ENCODE measurements at places on chromosomes 4 and X. TPM values are rescaled to one million over a fixed set of nuclear protein-coding genes. Genes with fewer than 3 reads are reported as not detected.

GRCh38 chr4:112726041-112726440, 89.1 kb downstream of the LARP7 start:
- no peak for DNase-seq

DNA sequence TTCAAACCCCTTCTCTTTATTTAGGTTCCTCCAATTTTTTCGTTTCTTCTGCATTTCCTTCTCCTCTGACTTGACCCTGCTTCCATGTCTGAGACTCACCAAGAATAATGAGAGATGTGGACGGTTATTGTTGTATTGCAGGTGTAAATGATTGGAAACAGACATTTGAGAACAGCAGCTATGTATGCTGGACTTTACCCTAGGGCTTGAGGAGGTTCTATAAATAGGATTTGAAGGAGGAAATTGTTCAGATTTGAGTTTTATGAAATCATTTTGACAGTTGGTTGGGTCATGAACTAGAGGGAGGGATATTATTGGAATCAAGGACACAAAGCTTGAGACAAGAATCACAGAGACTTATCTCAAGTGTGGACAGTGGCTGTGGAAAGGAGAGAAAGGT, 614.6 kb upstream of the CPEB2 start:
- DNase-seq, result no peak

DNA sequence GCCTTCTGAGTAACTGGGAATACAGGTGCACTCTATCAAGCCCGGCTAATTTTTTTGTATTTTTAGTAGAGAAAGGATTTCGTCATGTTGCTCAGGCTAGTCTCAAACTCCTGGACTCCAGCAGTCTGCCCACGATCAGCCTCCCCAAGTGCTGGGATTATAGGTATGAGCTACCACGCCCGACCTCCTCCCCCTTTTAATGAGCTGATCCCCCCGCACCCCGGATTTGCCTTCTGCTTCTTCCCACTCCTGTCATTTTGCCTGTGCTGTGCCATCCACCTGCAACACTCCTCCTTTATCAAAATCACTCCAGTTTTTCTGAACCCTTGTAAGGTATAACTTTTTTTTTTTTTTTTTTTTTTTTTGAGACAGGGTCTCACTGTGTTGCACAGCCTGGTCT, 33.4 kb downstream of the SPINK2 start:
- DNase-seq, result no peak

GRCh38 chrX:120350450-120351138, 11.3 kb upstream of the ATP1B4 start:
- no peak for DNase-seq

DNA sequence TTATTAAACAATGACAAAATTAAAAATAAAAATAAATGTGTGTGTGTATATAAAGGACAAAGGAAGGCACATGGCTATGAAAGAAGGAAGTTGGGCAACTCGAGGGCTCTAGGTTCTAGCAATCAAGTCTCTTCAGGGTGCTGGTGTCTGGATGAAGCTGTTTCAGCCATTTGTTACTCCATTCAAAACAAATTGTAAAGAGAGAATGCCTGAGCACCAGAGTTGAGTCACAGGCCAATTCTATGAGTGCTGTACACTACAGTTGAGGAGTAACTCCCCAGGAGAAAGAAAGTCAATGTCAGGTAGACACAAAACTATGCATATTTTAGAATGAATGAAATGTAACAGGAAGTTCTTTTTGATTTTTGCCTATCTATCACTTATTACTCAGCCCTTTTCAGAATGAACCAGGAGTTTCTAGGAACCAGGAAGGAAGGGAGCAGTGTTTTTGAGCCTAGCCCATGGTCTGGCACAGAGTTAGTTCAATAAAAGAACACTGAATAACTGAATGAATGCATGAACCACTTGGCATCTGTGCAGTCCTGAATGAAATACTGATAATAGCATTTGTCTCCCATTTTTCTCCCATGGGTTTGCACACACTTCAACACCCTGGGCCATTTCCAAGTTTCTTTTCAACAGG, 151.7 kb upstream of the CPEB2 start:
- no peak for DNase-seq

DNA sequence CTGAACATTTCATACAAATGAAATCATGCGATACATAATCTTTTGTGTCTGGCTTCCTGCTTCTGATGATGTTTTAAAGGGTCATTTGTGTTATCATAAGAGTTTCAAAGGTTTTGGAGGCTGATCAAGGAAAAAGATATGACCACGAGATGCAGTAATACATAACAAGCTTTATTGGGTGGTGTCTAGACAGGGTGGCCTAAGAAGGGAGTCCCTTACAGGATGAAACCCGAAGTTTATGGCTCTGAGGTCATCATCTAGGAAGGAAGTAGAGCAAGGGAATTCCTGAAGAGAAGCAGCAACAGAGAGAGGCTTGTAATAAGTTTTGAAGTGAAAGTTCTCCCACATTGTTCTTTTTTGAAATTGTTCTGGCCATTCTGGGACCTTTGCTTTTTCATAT, 40.8 kb upstream of the SOD3 start:
- no peak for DNase-seq

The PABPC5 gene
- 0.93 TPM for polyA plus RNA-seq

The CCSER1 gene
- polyA plus RNA-seq, result not detected

GRCh38 chr4:77629885-77630284, 24.3 kb downstream of the CXCL13 start:
- no peak for DNase-seq

The ZNF711 gene
- 9.3 TPM for polyA plus RNA-seq

The NMU gene
- polyA plus RNA-seq, result not detected

GRCh38 chr4:180589575-180589974, 1653.6 kb upstream of the TENM3 start:
- no peak for DNase-seq

The DCAF4L1 gene
- polyA plus RNA-seq, result 0.04 TPM

The FGFR3 gene
- 0.06 TPM for polyA plus RNA-seq

DNA sequence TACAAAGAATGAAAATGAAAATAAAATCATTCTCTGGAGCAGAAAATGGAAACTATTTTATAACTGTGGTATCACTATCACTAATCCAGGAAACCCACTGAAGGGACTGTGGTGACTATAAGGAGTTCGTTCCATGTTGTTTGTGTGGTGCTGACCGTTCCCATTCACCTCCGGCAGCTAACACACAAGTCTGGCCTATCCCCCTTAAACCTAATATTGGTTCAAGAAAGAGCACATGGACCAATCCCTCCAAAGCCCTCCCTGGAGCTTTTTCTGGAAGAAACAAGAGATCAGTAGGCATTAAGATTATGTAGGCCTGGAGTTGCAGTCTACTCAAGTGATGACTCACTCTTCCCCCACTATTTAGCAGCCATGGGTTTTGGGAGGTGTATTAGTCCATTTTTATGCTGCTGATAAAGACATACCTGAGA, 25.9 kb upstream of the FAM241A start:
- DNase-seq, result no peak

DNA sequence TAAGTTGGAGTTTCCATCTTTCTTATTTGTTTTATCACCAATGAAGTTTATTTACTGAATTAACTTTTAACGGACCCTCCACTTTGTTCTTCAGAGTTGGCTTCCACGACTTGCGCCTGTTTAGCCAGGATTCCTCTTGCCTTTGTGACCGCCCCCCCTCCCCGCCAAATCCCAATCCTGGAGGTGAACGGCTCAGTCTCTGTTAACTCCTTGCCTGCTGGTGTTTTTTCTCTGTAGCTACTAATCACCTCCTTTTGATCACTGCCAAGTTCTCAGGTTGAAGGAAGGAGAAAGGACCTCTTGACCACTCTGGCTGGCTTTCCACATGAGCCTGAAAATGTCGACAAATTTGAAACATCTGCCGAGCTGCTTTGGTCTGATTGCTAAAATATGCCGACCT, 46.8 kb upstream of the BCOR start:
- no peak for DNase-seq

GRCh38 chr4:142781114-142781513, 65.0 kb downstream of the INPP4B start:
- no peak for DNase-seq

The GNRHR gene
- not detected for polyA plus RNA-seq

DNA sequence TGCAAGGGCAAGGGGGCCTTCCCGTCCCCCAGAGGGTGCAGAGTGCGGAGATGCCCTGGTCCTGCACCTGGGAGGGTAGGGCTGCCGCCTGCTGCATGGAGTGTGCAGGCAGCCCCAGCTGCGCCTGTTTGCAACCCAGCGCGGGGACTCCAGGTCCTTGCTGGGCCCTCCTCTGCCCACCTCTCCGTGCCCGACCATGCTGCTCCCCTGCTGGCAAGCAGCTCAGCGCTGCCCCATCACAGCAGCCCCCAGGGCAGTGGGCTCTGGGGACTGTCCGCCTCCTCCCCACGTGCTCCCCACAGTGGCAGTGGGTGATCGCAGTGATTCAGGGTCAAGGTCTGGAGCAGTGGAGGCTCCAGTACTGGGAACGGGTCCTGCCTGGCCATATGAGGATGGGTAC, 5.0 kb upstream of the FBXW7 start:
- no peak for DNase-seq

DNA sequence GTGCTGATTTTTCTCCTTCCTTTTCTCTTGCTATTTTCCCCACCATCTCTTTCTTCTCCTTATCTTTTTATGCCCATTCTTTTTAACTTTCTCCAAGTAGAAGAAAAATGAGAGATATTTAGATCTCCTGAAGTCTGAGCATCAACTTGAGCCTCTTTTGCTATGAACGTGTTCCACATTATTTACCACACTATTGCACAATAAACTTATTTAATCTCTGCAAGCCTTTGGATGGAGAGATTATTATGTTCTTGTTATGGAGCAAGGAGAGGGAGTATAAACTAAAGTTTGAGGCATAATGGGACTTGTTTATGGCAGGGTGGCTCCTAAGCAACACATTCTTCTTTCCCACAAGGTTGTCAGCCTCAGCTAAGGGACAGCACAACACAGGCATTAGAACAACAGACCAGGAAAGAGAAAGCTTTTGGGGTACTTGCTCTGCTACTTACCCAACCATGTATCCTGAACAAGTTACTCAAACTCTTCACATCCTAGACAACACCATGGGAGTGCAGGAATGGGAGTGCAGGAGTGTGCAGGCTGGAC, 365.5 kb upstream of the BOD1L1 start:
- no peak for DNase-seq

- no peak for DNase-seq
These were observed 726.7 kb downstream of the C4orf33 start for GRCh38 chr4:129822701-129823100.

DNA sequence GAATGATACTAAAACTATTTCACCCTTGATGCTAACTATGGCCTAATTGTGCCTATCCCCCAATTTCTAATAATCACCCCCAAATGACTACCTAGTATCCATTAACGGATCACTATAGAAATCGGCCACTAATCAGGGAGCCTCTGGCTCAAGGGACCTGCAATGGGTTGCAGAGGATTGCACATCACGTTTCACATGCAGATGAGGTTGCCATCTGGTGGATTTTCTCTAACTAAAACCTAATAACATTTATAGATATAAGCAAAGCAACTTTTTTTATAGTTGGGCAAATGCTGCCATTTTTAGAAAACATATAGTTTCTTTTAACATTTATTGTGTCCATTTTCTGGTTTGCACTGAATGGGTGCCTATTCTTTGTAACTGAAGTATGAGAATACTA, 28.3 kb upstream of the ALG13 start:
- DNase-seq, result no peak

- DNase-seq, result peak; percentile 21
These were observed 56.9 kb downstream of the NSG1 start for GRCh38 chr4:4443821-4444220.

The CPE gene
- polyA plus RNA-seq, result 11.8 TPM

DNA sequence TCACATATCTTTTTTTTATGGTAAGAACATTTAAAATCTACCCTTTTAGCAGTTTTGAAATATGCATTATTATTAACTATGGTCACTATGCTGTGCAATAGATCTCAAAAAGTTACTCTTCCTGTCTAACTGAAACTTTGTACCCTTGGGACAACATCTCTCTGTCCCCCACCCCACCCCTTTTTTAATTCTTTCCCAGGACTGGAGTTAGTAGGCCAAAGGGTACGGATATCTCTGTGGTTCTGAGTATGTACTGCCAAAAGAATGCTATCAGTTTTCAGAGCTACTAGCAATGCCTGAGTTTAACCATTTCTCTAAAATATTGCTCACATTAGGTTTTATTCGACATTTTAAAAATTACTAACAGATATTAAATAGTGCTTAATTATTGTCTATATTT, 4.7 kb upstream of the FAM241A start:
- no peak for DNase-seq

GRCh38 chr4:100421361-100421978, 96.4 kb downstream of the EMCN start:
- no peak for DNase-seq

DNA sequence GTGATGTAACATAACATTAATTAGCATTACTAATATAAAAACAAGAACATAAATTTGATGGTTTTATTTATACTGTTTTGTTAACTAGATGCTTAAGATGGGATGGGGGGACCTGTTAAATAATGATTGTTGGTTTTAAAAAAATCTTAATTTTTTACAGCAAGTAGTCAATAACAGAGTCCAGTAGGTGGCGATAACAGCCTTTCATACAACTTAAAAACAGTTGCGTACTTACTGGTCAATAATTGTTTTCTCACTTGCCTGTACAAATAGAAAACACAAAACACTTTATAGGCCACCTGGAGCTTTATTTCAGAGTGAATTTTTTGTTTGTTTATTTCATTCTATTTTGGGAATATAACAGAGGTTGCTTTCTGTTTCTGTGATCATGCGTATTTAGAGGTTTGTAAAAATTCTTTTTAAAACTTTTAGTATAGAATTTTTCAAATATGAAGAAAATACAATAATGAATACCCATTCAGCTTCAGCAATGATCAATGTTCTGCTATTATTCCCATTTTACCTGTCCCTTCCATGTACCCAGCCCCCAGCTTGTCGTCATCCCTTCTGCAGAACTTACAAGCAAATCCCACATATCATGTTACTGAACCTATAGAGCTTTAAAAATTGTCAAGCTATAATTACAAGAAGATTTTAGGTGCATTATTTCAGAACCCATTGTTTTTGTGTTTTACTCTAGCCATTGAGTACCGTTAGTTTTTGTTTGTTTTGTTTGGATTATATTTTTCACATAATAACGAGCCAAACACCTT, 97.1 kb downstream of the MRPL1 start:
- DNase-seq, result peak; percentile 18

DNA sequence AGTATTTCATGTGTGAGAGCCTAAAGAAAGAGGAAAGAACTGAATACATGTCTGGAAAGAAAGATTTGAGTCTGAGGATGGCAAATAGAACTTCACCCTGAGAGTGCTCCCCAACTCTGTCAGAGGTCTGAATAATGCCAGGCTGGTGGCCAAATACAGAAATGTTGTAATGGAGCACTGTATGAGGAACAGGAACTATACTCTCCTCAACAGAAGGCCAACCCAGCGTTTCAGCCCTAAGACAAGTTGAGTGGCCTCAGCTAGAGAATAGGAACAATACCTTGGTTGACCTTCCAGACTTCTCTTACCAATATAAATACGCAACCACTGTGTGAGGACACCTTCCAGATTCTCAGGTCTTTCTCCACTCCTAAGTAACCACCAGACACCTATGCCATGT, 94.5 kb upstream of the STIM2 start:
- no peak for DNase-seq

- no peak for DNase-seq
These were observed 1.5 kb downstream of the FHDC1 start for GRCh38 chr4:152937336-152938236.

- no peak for DNase-seq
These were observed 15.8 kb upstream of the CT45A1 start for GRCh38 chrX:135697601-135698000.

- no peak for DNase-seq
These were observed 19.9 kb upstream of the PLP1 start for GRCh38 chrX:103756736-103757135.

The NAA11 gene
- polyA plus RNA-seq, result not detected

The RHOXF2B gene
- polyA plus RNA-seq, result not detected
